HTR-8/SVneo (cell line): ENCODE measurements at places on chromosomes 11 and 22.

GRCh38 chr11:111541254-111542061, 938 bp downstream of the LAYN start:
- DNase-seq, result peak; percentile 84

DNA sequence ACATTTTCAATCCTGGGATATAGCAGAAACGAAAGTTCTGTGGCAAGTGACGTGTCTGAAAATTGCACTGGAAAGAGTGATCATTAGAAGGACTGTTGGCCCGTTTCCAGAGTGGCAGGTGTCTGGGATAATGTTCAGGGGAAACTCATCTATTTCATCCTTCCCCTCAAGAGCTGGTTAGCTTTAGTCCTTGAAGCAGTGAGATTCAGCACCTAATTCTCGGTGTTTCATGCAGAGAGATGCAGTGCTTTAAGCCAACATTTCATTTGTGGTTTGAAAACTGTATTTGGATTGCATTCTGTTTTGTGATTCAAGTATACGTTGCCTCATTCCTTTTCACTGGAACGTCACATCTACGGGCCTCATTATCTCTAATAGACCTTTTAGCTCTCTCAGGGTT, 205.0 kb upstream of the RAG2 start:
- DNase-seq, result no peak

DNA sequence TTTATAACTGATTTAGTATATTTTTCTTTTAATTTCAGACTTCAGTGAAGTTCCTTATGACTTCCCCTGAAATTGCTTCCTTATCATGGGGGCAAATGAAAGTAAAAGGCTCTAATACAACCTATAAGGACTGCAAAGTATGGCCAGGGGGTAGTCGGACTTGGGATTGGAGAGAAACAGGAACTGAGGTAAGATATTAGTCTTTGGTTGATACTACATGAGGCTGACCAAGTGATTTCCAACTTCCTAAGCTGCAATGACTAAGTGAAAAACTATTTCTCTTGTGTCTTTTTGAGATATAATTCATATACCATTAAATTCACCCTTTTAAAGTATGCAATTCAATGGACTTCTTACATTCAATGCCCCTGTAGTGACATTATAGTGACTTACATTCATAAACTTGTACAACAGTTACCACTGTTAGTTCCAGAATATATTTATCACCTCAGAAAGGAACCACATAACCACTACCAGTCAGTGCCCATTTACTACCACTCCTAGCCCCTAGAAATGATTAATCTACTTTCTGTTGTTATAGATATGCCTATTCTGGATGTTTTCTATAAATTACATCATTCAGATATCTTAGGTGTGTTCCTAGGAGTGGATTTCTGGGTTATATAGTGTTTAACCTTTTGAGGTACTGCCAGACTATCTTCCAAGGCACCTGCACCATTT, 21.6 kb downstream of the AAMDC start:
- DNase-seq, result no peak

GRCh38 chr11:60939855-60940254, 12.1 kb downstream of the SLC15A3 start:
- no peak for DNase-seq

- DNase-seq, result peak; percentile 85
Observed at GRCh38 chr22:45553351-45554039, 50.8 kb downstream of the FBLN1 start.

- DNase-seq, result no peak
Observed at GRCh38 chr22:27462190-27462589, 339.4 kb downstream of the MN1 start.

DNA sequence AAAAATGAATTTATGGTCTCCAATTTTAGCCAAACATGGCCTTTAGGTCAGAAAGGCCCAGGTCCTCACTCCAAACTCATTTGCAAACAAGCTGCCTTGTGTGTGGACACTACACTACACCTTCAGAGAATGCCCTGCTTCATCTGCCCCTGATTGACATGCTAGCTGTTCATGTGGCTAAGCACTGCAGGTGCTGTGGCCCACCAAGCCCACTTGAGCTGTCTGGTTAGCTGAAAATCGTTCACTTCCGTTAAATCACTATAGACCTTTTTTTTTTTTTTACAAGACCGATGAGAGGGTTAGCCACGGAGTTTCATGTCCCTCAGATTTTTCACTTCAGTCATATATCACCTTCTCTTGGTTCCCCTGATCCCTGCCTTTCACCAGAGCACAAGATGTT, 39.3 kb downstream of the NF2 start:
- DNase-seq, result no peak

- DNase-seq, result no peak
Observed at GRCh38 chr11:11427542-11427941, 74.5 kb upstream of the CSNK2A3 start.

DNA sequence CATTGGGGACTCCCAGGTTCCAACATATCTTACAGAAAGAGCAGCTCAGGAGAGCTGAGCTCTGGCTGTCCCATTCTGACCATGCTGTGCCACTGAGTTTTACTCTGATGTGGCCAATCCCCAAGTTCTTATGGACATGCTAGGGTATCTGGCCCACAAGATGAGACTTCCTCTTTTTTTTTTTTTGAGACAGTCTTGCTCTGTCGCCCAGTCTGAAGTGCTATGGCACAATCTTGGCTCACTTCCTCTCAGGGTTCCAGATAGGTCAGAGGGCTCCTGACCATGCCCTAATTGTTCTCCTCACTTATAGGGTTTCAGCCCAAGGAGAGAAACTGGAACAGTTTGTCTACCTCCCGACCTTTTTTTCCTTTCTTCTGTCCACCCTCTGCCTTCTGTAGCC, 152.3 kb upstream of the CCDC90B start:
- DNase-seq, result no peak

DNA sequence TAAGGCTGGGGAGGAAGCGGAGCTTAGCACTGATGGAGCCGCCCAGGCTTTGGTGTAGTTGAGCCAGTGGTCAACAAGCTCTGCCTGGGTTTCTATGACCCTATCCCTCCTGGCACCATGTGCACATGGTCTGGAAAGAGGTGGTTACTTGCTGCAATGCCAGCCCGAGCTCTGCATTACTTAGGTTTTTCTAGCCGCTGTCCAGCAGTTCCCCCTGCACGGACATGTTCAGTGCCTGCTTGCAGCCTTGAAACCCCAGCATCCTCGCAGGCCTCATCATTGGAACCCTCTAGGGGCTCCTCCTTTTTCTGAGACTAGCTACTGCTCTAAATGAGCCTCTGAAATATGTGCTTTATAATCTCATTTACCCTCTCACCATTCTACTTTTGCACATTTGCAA, 16.6 kb downstream of the CNTF start:
- no peak for DNase-seq

DNA sequence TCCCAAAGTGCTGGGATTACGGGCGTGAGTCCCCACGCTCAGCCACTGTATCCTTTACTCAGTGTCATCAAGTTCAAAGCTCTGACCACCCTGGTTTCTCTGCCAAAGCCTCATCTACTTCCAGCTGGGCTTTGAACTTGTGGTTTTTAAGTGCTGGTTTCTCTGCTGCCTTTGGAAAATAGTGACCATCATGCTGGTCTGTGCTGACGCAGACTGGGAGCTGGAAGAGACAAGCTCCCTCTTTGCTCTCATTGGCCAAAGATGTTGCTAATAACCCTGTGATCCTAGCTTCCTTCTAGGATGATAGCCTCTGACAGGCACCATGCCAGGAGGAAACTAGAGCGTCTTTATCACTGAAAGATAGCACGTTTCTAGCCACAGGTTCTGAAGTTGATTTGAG, 62.4 kb downstream of the ALX4 start:
- no peak for DNase-seq

GRCh38 chr11:78253797-78254196, 65.1 kb downstream of the USP35 start:
- DNase-seq, result peak; percentile 43

DNA sequence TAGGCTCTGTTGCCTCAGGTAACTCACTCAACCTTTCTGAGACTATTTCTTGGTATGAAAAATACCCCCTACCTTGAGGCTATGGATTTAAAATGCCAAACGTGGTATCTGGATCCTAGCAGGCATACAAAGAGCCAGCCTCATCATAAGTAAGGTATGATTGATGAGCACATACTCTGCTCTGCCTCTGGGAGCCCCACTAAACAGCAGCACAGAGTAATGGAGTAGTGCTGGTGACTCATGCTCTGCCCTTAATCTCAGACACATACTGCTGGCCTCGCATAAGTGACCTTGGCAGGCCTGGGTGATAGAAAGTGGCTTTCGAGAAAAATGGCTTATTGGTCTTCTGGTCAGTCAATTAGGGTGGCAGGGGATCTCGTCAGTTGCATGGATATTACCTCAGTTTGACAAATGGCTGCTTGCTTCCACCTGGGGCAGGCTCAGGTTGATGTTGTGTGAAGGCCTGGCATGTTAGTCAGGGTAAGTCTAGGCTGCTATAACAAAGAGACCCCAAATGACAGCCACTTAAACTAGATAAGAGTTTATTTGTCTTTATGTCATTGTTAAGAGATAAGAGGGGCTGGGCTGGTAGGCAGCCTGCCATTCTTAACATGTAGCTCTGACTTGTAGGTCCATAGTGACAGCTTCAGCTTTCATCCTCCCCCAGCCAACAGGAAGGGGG, 15.2 kb upstream of the SLC6A5 start:
- no peak for DNase-seq

- peak; percentile 26 for DNase-seq
Observed at GRCh38 chr22:36585841-36586240, 56.9 kb upstream of the EIF3D start.

GRCh38 chr11:93536101-93536861, 6.9 kb downstream of the SMCO4 start:
- no peak for DNase-seq

DNA sequence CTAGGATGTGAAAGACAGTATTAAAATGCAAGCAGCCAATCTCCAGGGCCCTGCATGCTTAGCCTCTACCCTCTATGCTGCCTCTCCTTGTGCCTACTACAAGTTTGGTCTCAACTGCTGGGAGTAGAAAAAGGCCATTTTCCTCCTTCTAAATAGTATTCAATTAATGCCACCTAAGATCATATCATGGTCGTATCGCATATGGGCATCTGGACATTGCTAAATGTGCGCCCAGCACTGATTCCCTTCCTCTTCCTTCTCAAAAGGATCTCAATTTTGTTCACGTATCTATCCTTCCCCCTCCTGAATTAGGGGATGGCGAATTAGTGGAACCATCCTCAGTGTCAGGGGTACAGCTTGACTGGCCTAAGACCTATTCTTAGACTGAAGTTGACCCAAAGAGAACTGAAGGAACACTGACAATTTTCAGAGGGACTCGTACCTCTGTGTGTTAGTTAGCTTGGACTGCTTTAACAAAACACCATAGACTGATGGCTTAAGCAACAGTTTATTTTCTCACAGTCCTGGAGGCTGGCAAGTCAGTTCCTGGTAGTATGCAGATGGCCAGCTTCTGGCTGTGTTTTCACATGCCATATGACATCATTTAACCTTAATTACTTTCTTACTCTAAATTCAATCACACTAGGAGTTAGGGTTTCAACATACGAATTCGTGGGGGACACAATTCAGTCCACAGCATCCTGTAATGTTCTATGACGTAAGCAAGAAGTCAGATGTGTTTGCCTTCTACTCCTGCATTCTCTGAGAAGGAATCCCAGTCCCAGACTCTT, 8.5 kb upstream of the NUP50 start:
- no peak for DNase-seq

GRCh38 chr11:75195167-75195962, 44.5 kb downstream of the SLCO2B1 start:
- no peak for DNase-seq

DNA sequence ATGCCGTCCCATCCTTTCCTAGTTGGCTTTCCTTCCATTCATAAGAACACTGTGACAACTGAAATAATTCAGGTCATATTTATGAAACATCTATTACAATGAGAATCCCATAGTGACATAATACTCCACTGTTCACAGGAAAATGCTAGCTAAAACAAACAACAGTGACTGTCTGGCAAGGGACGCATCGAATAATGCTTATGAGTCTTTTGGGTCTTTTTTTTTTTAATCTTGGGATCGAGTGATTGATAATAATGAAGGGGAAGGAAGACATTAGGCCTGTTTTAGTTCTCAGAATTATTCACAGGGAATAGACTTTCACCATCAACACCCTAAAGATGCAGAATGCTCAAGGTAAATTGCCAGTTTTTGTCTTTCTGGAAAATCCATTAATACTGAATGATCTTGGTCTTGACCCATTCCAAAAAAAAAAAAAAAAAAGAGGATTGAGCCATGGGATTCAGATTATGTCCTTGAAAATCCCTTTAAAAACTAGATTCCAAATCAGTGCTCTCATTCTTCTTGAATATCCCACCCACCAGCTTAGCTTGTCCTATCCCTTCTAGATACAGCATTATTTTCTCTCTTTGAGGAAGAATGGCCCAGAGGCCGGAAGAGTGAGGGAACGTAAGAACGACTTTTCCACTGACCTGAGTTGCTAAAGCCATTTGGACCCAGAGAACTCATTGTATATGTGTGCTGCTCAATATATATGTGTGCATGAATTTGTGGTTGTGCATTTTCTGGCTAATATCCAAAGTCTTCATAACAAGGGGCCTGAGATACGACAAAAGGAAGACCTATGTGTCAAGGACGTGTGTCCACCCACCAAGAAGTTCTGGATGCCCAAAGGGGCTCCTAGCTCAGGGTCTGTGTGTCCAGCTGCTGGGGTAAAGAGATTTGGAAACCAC, 35.2 kb upstream of the CREB3L1 start:
- no peak for DNase-seq

DNA sequence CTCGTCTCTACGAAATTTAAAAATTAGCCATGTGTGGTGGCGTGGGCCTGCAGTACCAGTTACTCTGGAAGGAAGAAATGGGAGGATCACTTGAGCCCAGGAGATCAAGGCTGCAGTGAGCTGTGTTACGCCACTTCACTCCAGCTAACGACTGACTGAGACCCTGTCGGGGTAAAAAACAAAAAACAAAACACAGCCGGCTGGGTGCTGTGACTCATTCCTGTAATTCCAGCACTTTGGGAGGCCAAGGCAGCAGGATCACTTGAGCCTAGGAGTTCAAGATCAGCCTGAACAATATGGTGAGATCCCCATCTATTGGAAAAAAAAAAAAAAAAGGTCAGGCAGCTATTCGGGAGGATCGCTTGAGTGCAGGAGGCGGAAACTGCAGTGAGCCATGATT, 2.4 kb downstream of the PAFAH1B2 start:
- DNase-seq, result no peak

GRCh38 chr22:45211848-45212247, 28.8 kb downstream of the KIAA0930 start:
- DNase-seq, result no peak

- peak; percentile 45 for DNase-seq
Observed at GRCh38 chr11:92224407-92225124, at the start of gene FAT3. FAT3 (plus strand) TSS chr11:92224818; CDS start chr11:92352113, 127,295 bp downstream.

DNA sequence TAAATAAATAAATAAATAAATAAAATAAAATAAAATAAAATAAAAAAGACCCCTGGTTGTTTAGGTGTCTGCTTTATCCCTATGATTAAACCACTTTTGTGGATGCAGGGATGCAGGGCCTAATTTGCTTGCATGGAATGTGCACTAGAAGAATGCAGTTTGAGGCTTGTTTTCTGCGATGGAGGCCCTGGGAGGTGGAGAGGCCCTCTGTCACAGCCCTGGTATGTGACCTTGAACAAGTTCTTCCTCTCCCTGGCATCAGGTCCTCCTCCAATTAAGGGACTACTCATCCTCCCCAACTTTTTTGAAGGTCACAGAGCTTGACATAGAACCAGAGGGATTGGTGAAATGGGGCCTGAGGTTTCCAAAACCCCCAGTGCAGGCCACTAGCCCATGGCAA, 22.7 kb downstream of the KCNJ4 start:
- DNase-seq, result no peak
